ENCODE measurements at places on chromosomes 6 and 20.

- DNase-seq, result no peak
Measured at GRCh38 chr20:48846516-48847492, 19.0 kb upstream of the PREX1 start.

DNA sequence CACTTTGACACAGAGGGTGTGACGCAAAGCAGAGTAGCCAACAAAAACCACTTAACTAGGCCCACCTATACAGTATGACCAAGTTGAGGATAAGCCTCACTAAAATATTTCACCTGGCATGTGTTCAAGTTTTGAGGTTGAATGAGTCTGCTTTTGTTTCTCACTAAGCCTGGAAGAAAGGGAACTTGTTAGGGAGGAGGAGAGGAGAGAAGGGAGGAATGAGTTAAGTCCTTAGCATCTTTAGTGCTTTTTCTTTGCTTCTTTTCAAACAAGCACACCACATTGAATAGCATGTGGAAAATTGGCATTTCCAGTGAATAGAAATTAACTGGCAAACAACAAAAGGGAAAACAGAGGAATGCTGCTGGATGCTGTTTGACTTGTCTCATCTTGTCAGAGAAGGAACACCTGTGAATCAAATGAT, 461.9 kb downstream of the GJA1 start:
- DNase-seq, result peak; percentile 77

GRCh38 chr6:54307439-54307910, 766 bp upstream of the TINAG start:
- peak; percentile 40 for DNase-seq

- no peak for DNase-seq
Measured at GRCh38 chr6:11080296-11080695, 13.3 kb upstream of the SMIM13 start.

DNA sequence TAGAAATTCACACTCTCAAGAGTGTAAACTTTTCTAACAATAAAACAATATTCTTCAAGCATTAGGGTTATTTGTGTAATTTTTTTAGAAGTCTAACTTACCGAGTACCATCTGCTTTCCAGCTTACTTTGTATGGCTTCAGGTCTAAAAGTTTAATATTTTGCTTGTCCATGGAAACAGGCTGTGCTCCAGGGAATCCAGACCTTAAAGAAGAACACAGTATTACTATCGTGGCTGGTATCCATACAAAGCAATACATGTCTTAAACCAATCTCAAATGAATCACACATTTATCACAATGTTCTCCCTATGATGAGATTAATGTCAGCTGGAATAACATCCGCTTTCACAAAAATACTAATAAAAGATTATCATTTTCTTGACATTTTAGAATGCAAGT, 73.0 kb downstream of the RNGTT start:
- no peak for DNase-seq

DNA sequence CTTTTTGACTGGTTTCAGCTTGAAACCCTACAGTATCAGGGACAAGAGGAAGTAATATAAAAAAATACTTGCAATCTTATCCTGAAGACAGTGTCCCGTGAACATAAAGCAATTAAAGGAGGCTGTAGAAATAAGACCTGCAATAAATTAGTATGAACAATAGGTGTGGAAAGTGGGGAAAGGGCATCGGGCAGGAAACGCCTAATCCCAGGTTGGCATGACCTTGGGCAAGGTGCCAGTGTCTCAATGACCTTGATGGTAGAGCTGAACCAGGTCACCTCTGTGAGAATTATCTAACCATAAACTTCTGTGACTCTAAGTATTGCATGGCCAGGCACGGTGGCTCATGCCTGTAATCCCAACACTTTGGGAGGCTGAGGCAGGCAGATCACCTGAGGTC, 115.2 kb downstream of the LY86 start:
- DNase-seq, result no peak

- peak; percentile 45 for DNase-seq
Measured at GRCh38 chr6:44353336-44353735, 10.9 kb downstream of the SPATS1 start.

GRCh38 chr6:168950858-168951214, 302.8 kb downstream of the THBS2 start:
- no peak for DNase-seq

DNA sequence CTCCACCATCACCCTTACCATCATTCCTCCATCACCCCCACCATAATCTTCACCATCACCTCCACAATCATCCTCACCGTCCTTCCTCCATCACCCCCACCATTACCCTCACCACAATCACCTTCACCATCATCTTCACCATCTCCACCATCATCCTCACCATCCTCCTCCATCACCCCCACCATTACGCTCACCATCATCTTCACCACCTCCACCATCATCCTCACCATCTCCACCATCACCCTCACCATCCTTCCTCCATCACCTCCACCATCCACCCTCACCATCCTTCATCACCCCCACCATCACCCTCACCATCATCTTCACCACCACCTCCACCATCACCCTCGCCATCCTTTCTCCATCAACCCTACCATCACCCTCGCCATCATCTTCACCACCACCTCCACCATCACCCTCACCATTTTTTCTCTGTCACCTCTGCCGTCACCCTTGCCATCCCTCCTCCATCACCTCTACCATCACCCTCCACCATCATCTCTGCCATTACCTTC, 33.1 kb upstream of the MPC1 start:
- DNase-seq, result no peak

DNA sequence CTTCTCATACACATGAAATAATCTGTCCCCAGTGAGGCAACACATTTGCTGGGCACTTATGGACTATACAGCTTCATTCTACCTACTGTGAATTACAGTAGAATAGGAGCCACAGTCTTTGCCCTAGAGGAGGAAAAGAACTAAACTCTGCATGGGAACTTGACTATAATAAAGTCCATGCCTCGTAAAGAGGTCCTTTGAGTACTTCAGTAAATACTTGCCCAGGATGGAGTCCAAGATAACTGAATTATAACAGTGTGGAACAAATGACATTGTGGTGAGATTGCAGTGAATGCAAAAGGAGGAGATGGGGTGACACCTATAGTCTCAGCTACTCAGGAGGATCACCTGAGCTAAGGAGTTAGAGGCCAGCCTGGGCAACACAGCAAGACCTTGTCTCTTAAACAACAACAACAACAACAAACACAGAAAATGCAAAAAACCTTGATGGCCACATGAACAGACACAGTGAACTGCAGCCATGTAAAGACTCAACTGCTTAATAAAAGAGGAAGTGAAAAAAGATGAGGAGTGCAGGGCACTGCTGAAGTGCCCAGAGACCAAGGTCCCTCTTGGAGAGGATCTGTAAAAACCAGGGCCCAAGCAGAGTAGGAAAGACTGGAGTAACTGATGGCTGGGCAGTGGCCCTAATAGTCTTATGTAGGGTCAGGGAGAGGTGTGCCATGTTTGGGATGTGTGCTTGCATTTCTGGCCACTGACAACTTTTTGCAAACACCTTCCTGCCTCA, 3.7 kb downstream of the MRPS18A start:
- DNase-seq, result no peak

- no peak for DNase-seq
Measured at GRCh38 chr6:77839292-77839691, 186.5 kb downstream of the MEI4 start.

- no peak for DNase-seq
Measured at GRCh38 chr6:169324656-169325459, 71.2 kb upstream of the THBS2 start.

DNA sequence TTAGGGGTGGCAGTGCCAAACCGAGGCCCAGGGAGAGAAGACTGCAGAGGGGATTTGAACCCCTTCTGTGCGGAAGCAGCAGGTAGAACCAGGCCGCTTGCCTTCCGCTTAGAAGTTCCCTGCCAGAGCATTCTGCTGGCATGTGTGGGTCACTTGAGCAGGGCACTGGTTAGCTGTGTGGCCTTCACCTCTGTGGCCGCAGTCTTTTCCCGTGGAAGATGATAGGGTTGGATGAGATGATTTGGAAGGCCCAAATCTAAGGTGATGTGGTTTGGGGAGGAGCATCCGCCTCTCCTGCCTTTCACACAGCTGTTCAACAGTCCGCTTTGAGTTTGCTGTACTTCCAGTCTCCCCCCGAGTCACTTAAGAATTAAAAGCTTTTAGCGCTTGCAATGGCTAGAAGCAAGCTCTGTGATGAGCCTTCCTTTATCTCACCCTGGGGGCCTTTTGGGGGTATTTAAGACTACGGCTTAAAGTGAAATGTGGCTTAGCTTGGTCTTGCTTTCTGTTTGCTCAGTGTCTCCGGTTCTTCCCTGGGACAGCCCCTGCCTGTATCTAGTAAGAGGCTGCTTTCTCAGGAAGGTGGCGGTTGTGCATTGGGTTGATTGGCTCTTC, 743 bp downstream of the CMTR1 start:
- peak; percentile 26 for DNase-seq

DNA sequence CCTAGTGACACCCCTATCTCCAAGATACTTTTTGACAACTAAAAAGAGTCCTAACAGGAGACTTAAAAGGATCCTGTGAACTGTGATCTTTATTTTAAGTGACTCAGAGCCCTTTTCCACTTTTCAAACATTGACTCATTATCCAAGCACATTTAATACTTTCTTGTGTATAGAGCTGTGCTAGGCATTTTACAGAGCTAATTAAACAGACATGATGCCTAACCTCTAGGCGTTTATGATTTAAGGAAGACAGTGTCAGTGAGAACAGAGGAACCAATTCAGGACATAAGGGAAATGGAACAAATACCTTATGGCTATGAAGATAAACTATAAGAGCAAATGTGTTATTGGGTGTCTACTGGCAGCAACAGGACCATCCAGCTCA, 282.6 kb downstream of the TPBG start:
- peak; percentile 54 for DNase-seq

DNA sequence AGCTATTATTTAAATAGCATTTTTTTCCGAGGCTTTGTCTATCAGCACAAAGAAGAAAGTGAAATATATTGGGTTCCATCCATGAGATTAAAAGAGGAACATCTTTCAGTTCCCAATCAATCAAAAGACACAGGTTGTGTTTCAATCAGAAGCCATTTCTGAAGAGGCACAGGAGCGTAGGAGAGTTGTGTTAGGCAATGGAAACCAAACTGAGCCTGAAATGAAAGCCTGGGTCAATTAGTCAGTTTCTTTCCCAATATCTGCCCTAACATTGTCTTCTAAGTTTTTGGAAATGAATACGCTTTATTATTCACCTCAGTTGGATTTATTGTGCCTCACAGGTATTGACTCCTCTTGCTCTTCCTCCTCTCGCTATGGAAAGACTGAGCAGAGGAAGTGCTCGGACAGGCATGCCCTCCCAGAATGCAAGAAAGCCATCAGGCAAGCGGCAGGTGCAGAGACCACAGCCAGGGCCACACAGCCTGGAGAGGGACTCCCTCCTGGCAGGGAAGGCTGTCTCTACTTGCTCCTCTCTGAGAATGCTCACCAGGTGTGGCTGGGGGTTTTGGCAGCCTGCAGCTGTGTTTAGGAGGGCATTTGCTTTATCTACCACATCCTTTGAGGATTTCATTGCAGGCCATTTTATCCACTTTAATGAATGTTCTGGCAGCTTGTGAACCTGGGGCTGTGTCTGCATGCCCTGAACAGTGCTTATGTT, 100.8 kb upstream of the NEDD9 start:
- no peak for DNase-seq

DNA sequence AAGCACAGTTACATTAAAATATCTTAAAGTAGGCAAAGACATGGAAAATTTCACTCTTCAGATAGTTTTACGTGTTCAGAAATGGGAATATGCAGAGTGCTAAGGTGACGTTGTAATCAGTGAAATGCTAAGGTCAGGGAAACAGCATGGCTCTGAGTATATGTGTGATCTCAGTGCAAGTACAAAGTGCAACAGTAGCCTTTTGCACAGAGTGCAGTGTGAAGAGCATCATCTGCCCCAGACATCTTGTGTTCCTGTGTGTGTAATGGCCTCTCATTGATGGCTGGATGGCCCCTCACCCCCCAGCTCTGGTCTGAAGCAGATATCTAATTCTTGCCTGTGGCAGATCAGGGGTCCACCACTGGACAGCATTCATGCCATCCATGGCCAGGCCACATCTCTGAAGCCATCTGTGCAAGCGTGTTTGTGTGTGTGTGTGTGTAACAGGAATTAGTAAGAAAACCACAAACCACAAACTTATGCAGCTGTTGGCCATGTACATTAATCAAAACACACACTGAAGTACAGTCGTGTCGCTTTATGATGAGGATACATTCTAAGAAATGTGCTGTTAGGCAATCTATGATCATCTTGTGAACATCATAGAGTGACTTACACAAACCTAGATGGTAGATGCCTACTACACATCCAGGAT, 165.1 kb downstream of the RALGAPA2 start:
- peak; percentile 51 for DNase-seq

DNA sequence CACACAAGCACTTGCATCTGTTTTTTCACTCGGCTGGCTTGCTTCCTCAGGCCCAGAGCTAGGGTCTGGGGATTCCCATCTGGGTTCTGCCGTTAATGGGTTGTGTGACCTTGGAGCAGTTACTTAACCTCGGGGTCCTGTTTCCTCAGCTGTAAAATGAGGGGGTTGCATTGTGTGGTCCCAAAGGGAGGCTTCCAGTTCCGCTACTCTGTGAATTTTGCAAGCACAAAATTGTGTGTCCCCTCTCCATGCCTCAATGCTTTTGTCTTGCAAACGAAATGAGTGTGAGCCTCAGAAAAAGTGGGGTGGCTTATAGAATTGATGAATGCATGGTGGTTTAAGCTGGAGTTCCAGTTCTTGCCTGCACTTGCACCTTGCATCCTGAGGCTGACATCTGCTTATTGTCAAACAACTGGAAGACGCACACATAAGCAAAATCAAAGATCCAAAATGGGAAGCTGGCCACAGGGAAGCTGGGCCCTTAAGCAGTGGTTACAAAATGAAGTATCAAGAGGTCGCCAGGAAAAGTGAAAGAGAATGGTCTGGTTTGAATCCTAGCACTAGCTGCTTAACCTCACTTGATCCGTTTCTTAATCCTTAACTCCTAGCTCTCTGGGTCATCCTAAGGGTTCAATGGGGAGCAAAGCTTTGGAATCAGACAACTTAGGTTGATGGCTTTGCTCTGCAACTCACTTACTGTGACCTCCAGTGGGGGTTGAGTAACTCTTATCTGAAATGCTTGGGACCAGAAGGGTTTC, 490.6 kb downstream of the DHX35 start:
- DNase-seq, result no peak

GRCh38 chr6:39770446-39770845, 21.7 kb upstream of the DAAM2 start:
- no peak for DNase-seq

DNA sequence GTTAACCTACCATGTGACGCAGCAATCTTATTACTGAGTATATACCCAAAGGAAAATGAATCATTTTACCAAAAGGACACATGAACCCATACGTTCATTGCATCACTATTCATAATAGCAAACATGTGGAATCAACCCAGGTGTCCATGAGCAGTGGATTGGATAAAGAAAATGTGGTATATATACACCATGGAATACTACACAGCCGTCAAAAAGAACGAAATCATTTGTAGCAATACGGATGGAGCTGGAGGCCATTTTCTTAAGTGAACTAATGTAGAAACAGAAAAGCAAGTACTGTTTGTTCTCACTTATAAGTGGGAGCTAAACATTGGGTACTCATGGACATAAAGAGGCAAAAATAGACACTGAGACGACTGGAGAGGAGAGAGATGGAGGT, 44.2 kb downstream of the TBPL1 start:
- peak; percentile 20 for DNase-seq

Measured in epithelial cell of esophagus (primary cell).